ENCODE measurements at places on chromosomes 12 and 14. TPM values are rescaled to one million over a fixed set of nuclear protein-coding genes. Genes with fewer than 3 reads are reported as not detected.

MYO1H gene
- not detected for total RNA-seq

KCNC2 gene
- not detected for total RNA-seq

TSPAN8 gene
- total RNA-seq, result 0.48 TPM

C12orf54 gene
- total RNA-seq, result not detected

- DNase-seq, result no peak
These were observed 38.7 kb downstream of the SH2B3 start for GRCh38 chr12:111444314-111444924.

- no peak for DNase-seq
These were observed 89.0 kb upstream of the PTPRR start for GRCh38 chr12:71009430-71010142.

- no peak for DNase-seq
These were observed 86.5 kb upstream of the CRY1 start for GRCh38 chr12:107179871-107180270.

- DNase-seq, result no peak
These were observed 49.1 kb upstream of the RIMBP2 start for GRCh38 chr12:130765186-130765659.

GRCh38 chr12:50103767-50104321 is at the start of gene GPD1:
TSS of gene GPD1 (plus strand) at chr12:50104008. CDS start at chr12:50104051, 43 bp downstream.
- DNase-seq, result peak; percentile 89

- DNase-seq, result no peak
These were observed 25.7 kb downstream of the SOAT2 start for GRCh38 chr12:53128780-53129569.

GRCh38 chr12:50862316-50862715 is 19.6 kb downstream of the TMPRSS12 start:
- DNase-seq, result no peak

- no peak for DNase-seq
These were observed 59.0 kb downstream of the CFAP54 start for GRCh38 chr12:96548384-96548783.

DNA sequence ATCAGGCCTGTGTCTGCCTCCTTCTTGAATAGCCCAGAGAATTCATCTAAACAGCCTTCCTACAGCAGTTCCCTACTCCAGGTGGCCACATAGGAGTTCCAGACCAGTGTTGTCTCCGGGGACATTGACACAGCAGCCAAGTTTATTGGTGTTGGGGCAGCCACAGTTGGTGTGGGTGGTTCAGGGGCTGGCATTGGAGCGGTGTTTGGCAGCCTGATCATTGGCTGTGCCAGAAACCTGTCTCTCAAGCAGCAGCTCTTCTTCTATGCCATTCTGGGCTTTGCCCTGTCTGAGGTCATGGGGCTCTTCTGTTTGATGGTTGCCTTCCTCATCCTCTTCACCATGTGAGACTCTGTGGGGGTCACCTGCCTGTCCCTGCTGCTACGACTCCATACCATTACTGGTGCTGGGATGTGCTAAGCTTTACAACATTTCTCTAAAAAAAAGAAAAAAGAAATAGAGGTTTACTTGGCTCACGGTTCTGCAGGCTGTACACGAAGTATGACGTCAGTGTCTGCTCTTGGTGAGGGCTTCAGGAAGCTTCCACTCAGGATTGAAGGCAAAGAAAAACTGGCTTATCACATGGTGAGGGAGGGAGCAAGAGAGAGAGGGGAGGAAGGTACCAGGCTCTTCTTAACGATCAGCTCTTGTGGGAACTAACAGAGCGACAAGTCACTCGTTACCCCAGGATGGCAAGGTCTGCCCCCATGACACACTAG is 57.5 kb downstream of the CHST11 start:
- no peak for DNase-seq

DNA sequence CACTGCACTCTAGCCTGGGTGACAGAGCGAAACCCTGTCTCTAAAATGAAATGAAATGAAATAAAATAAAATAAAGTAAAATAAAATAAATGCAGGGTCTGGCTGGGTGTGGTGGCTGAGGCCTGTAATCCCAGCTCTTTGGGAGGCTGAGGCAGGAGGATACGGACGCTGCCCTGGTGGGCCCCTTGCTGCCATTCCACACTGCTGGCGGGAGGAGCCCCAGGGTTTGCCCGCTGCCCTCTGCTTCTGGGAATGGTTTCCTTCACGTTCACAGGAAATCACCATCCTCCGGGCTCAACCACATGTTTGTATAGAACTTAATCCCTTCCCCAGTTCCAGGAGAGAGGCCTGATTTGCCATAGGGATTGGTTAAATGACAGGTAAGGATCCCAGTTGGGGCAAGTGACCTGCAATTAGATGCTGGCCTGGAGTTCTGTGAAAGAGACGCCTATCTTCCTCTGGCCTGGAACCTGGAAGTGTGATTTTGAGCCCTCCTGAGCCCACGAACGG is 29.3 kb downstream of the CALM1 start:
- DNase-seq, result no peak

DNA sequence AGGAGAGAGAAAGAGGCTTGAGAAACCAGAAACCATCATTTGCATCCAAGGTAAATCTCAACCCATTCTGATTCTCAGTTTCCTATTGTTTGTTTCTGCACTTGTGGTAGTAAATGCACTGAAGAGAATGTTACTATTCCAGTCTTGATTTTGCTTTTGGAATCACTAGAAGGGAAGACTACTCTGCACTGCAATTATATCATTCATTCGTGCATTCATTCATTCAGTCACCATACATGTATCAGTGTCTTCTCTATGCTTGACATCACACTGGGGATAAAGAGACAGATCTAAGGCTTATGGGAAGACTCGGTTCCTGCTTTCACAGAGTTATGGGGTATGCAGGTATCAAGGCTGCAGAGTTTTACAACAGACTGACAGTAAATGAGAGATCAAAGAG is 90.3 kb upstream of the EGLN3 start:
- DNase-seq, result no peak

- DNase-seq, result no peak
These were observed 151.1 kb downstream of the KIF26A start for GRCh38 chr14:104289507-104289906.

GRCh38 chr12:7293670-7294069 is 10.2 kb upstream of the ACSM4 start:
- no peak for DNase-seq

GRCh38 chr14:101247842-101248725 is 313.2 kb upstream of the DIO3 start:
- peak; percentile 18 for DNase-seq

DNA sequence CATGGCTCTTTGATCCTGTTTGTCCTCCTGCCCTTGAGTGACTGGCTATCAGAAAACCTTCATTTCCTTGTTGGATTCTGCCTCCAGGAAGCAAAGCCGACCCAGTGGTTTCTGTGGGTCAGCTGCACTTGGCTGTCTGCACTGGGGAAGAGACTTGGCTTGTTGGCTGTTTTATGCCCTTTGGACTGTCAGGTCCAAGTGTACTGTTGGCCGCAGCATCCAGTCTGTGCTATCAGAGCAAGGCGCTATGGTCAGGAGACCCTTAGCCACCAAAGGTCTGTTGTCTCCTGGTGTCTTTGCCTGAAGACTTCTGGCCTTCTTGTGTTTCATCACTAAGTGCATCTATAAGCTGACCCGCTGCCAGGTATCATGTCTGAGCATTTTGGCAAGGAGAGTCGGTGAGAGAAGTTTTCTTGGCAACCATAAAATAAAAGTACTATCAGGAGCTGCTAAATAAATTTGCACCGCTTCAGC is 177.4 kb upstream of the HIF1A start:
- peak; percentile 3 for DNase-seq
